Fibroblast of lung (primary cell): ENCODE measurements at places on chromosomes 11 and 22.

GRCh38 chr22:36010090-36010489, 18.5 kb downstream of the RBFOX2 start:
- no peak for DNase-seq

DNA sequence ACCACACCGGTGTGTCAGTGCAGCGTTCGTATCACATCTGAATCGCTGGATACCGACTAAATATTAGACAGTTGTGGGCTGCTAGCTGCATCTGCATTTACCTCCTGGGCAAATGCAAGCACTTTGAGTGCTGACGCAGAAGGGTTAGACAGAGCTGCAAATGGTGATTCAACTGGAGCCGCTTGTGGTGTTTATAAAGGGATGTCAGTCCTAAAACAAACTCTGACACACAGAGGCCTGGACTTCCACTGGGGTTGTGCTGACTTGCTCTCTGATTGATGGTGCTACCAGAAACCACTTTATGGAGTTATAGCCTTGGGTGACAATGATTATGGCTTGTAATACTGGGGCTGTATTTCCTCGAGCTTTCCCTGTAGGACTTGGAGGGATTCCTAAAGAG, 374.4 kb downstream of the NTM start:
- peak; percentile 79 for DNase-seq

GRCh38 chr11:82899957-82900276, 313 bp downstream of the PRCP start:
- DNase-seq, result no peak

- DNase-seq, result no peak
Measured at GRCh38 chr11:83006877-83007330, 64.8 kb downstream of the RAB30 start.

DNA sequence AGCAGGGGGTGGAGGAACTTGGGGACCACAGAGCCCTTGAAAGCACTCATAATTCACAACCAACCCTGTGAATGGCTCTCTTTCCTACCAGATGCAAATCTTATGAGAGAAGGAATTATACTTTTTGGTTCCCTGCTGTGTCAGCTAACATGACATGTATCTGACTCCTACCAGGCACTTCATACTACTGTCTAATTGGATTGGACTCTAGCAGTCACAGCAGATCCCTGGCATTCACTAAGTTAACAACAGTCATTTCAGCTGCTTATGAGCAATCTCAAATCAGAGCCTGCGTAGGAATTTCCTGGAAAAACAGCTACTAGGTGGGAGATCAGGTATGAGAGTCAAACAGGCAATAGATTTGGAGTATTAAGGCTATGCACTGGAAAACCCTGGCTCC, 11.1 kb upstream of the ENDOD1 start:
- DNase-seq, result no peak

DNA sequence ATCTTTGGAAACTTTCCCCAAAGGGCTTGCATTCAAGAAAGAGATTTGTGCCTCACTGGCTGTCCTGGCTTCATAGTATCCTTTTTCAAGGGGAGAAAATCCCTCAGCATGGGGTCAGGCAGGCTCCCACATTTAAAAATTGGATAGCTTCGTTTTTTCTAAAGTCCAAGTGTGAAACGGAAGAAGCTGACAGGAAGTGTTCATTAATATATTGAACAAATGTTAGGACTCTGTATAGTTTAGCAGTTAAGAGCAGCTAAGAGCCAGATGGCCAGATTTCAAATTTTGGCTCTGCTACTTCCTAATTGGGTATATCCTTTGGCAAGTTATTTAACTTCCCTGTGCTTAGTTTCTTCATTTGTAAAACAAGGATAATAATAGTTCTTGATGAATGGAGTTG, 354.9 kb upstream of the FAT3 start:
- no peak for DNase-seq

DNA sequence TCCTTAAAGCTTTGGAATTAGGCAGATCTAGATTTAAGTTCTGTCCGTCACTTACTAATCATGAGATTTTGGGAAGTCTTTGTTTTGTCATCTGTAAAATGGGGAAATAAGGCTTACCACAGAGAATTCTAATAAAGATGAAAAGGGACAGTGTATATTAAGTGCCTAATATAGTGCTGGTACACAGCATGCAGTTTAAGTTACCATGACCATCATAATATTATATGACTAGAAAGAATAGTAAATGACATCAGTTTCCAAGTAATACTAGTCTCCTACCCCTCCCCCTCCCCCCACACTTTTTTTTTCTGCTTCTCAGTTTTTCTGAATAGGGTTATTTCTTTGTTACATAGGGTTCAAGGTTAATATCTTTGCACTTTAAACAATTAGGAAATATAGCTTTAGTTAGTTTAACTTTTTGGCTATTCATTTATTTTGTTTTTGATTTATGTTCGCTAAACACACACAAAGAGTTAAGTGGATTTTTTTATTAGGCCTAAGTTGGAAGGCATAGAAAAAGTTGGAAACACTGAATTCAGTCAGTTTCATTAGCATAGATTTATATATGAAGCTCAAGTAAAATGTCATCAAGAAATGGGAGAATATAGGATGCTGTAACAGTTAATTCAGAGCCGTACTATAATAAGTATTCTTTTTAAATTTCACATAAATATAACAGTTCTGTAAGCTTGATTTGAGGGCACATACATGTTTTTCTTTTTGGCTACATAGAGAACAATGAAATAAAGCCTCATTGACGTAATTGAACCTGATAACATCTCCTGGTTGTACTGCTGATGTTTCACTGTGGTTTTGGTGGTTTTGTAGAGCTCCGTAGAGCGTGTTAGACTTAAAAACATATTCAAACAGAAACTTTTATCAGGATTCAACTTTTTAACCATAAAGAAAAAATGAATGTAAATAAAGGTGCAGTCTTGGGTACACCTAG, 121.2 kb downstream of the PDE3B start:
- peak; percentile 28 for DNase-seq

- peak; percentile 76 for DNase-seq
Measured at GRCh38 chr11:16881074-16881709, 133.0 kb downstream of the PLEKHA7 start.

DNA sequence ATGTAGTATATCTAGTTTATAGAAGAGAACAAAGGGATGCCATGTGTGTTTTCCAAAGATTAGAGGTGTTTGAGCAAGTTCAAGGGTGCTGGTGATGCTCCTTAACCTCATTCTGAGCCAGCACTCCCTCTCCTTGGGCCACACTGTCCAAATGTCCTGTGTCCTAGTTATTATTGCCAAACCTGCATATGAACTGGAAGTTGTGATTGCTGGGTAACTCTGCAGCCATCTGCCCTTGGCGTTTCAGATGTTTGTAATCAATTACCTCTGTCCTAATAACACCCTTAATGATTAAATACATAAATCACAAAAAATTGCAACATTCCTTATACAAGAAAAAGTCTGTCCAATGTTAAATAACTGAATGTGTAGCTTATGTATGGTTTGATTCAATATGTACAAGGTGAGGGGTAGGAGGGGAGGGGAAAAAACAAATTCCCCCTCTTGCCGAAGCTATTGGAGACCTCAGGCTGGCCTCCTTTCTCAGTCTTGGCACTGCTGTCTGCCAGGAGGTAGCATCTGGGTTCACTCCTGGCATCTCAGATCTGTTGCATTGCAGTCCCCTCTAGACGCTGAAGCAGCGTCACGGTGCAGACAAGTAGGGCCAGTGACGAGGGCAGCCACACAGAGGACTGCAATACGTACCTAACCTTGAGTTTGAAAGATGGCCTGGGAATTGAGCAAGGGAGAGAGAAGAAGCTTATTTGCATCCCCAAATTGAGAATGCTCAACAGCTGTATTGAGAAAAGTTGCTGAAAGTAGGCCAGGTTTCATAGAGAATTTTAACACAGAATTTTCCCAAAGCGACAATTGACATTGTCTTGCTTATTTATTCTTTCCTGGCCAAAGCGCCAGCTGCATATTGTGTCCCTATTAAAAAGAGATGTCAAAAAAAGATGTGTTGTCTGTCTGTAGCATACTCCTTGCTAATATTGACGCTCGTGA, 89.6 kb upstream of the ARHGAP32 start:
- no peak for DNase-seq

DNA sequence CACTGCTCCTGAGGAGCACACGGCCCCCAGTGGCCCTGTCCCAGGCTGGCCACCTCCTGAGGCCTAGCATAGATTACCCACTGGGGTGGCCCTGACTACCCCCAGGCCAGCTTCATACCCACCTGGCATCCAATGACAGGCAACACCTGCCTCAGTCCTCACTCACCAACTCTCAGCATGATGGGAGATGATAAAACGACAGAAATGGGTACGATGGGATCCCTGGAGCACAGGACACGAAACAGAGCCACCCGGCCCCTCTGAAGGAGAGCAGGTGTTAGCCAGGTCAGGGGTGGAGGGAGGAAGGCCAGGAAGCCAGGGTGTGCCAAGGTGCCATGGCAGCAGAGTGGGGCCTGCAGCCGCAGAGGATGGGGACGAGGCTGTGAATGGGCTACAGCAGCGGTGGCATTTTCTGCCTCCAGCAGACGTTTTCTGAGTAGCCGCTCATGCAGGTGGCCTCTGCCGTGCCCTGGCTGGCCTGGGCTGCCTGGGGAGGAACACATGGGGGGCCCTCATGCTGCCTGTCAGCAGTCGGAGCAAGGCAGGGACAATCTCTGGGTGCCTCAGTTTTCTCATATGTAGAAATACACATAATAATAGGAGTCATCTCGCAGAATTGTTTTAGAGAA, 50.2 kb upstream of the FGF3 start:
- no peak for DNase-seq

- DNase-seq, result no peak
Measured at GRCh38 chr11:47331454-47332302, 20.8 kb downstream of the MYBPC3 start.

GRCh38 chr11:132564091-132564885, 968.0 kb downstream of the OPCML start:
- DNase-seq, result no peak

GRCh38 chr11:64044730-64045393, 9.1 kb downstream of the FLRT1 start:
- DNase-seq, result no peak

- peak; percentile 40 for DNase-seq
Measured at GRCh38 chr11:6022956-6023355, 7.6 kb downstream of the OR56A1 start.

DNA sequence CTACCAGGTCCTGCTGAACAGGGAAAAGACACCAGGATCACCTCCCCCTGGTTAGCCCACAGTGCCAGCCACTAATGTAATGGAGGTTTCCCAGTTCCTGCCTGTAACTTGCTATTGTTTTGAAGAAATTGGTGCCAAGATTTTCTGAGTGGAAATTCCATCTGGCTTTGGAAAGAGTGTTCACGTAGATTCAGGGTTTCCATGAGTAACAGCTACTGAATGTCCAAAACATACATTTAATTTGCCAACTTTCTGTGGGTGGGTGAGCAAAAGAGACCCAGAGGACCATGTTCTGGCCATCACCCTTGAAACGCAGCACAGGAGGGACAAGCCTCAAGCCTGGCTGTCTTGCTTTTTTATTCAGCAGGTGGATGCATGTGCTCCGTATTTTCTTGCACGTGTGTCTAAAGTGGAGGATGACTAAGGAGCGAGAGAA, 8.8 kb upstream of the DKK3 start:
- peak; percentile 94 for DNase-seq

- peak; percentile 24 for DNase-seq
Measured at GRCh38 chr11:108220721-108221336, 1.6 kb downstream of the NPAT start.

GRCh38 chr22:23147617-23148387, 2.5 kb downstream of the RAB36 start:
- DNase-seq, result peak; percentile 70
